NCI-H2081 (cell line): ENCODE measurements at places on chromosomes 12 and 14.

GRCh38 chr14:68793734-68794129, 865 bp upstream of the ZFP36L1 start:
- no peak for DNase-seq

GRCh38 chr14:77786148-77786547, 13.8 kb upstream of the ADCK1 start:
- no peak for DNase-seq

- no peak for DNase-seq
Measured at GRCh38 chr12:50751948-50752721, 11.8 kb upstream of the ATF1 start.

GRCh38 chr12:99302874-99303273, 344.7 kb upstream of the GARIN6 start:
- DNase-seq: no peak

DNA sequence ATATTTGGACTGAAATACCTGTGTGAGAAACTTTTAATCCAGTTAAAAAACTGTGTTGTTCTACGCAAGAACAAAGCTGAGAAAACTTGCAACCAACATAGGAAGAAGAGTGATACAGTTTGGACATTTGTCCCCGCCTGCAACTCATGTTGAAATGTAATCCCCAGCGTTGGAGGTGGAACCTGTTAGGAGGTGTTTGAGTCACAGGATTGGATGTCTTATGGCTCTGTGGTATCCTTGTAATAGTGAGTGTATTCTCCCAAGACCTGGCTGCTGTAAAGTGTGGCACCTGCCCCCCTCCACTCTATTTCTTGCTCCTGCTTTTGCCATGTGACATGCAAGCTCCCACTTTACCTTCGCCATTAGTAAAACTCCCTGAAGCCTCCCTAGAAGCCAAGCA, 28.6 kb upstream of the ADAM20 start:
- no peak for DNase-seq

DNA sequence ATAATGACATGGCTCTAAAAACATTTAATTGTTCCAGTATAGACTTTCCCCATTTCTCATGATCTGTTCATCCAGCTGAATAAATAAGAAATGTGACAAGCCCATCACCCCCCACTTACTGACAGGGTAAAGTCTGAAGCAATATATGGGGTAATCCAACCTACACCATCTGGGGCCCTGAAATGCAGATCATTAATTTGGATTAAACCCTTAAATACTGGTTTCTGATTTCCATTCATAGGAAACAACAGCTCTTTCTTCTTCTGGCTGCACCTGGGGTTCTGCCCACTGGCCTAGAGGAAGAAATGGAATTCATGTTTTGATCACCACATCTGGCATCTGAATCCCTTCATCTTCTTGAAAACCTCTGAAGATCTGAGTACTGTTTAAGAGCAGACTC, 39.3 kb upstream of the ACSM4 start:
- DNase-seq: no peak

DNA sequence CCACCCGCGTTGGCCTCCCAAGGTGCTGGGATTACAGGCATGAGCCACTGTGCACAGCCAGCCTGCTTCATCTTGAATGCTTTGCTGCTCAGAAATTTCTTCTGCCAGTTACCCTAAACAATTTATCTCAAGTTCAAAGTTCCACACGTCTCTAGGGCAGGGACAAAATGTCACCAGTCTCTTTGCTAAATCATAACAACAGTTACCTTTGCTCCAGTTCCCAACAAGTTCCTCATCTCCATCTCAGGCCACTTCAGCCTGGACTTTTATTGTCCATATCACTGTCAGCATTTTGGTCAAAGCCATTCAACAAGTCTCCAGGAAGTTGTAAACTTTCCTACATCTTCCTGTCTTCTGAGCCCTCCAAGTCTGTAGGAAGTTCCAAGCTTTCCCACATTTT, 159.5 kb upstream of the DYRK2 start:
- DNase-seq: no peak

- no peak for DNase-seq
Measured at GRCh38 chr14:86521843-86522242, 991.9 kb downstream of the FLRT2 start.

- DNase-seq: no peak
Measured at GRCh38 chr12:94193168-94193567, 44.8 kb downstream of the PLXNC1 start.
